ENCODE measurements at places on chromosomes 3 and 15.

GRCh38 chr3:118772547-118773011, 262.1 kb downstream of the IGSF11 start:
- no peak for DNase-seq

DNA sequence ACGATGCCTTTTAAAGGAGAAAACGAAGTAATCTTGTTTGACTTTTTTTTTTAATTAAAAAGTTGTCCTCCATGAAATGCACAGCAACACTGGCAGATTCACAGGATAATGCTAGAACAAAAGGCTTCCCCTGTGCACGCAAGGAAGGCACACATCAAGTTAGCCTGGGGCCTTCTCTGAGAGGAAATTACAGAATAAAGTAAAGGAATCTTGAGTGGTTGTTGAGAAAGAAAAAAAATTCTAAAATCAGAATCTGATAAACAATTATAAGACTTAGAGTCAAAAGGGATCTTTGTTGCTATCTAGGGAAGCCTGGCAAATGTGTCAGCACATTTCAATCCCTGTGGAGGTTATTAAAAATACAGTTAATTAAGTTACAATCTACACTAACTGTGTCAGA, 946.0 kb downstream of the IGSF11 start:
- no peak for DNase-seq

DNA sequence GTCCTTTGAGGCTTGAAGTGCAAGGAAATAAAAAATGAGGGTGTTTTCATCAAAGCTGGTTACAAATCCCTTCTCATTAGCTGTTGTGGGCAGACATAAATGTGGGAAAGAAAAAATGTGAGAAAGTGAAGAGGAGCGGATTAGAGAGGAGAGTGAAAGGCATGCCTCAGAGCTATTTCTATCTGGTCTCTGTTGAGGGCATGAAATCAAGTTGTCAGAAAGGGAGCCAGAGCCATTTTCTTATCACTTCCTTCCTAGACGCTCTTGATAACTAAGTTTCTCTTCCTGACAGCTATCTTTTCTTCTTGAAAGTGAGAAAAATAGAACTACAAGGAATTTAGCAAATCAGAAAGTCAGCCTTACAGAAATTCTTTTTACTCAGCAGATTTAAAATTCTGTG, 20.8 kb upstream of the CAPN3 start:
- no peak for DNase-seq

DNA sequence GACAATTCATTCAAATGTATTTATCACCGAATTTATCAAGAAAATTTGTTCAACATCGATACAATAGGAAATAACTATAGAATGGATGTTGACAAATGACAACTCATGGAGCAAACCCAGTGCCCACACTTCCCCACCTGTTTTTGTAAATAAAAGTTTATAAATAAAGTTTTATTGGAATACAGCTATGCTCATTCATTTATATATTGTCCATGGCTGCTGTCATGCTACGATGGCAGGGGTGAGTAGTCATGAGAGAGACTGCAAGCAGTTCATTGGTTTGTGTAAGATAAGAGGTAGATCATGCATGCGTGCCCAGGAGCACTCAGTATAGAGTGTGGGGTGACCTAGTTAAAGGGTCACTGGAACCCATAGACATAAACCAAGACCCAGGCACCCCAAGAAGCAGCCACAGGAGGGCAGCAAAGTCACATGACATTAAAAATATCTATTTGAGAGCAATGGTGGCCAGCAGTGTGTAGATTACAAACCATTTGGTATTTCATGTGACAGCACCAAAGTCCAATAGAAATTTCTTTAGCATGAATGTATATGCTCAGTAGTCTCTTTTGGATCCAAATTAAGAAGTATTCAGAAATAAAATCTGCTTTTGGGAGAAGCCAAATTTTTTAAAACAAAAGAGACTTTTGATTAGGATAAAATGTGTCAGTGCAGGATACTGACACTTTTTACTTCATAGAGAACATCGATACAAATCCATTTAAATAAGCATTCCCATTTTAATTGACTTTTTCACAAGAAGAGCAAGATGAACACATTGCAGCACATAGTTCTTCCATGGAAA, 794.8 kb downstream of the MCTP2 start:
- DNase-seq: no peak

- DNase-seq: no peak
Measured at GRCh38 chr15:74504418-74504817, 36.6 kb upstream of the ARID3B start.

DNA sequence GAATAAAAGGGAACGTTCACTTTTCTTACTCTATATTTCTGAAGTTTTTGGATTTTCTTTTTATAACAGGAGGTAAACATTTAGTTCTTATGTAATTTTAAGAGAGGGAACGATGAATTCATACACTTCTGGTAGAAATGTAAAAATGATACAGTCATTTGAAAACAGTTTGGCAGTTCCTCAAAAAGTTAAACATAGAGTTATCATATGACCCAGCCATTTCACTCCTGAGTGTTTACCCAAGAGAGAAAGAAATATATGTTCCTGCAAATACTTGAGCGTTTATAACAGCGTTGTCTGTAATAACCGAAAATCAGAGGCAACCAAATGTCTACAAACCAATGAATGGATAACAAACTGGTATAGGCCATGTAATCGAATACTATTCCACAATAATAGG, 20.8 kb upstream of the CCR9 start:
- DNase-seq: no peak

- DNase-seq: no peak
Measured at GRCh38 chr3:133999891-134000685, 29.6 kb downstream of the SLCO2A1 start.

DNA sequence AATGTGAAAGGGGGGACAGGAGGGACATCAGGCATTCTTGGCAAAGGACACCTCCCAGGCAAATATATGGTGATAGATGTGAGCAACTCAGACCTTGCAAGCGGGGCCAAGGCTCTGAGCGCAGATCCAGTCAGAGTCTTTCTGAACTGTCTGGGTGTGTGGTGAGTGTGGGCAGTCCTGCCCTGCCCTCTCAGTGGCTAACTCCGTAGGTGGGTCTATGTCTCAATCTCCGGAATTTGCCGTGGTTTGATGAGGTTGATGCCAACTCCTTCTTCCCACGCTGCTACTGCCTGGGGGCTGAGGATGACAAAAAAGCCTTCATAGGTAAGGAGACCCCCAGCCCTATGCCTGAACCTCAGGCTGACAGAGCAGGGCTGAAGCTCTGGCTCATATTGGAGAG, 7.4 kb downstream of the TTLL3 start:
- no peak for DNase-seq

GRCh38 chr15:71595846-71596553, 214.4 kb upstream of the NR2E3 start:
- DNase-seq: no peak

- DNase-seq: no peak
Measured at GRCh38 chr15:76161153-76162035, 101.6 kb downstream of the TMEM266 start.

DNA sequence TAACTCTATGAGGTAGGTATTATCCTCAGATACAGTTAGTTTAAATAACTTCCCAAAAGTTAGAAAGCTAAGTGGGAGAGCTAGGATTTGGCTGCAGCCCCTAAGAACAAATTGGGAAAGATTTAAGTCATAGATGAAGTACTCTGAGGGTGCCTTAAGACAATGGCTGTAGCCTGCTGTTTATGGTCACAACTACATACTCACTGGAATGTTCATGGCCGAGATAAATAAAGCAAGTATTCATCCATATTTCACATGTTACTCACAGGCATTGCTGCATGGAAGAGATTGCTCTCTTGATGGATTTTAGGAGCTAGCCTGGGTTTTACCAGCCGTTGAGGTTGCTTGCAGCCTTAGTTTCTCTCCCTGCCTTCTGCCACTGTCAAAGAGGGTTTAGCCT, 145.0 kb downstream of the CMSS1 start:
- no peak for DNase-seq

DNA sequence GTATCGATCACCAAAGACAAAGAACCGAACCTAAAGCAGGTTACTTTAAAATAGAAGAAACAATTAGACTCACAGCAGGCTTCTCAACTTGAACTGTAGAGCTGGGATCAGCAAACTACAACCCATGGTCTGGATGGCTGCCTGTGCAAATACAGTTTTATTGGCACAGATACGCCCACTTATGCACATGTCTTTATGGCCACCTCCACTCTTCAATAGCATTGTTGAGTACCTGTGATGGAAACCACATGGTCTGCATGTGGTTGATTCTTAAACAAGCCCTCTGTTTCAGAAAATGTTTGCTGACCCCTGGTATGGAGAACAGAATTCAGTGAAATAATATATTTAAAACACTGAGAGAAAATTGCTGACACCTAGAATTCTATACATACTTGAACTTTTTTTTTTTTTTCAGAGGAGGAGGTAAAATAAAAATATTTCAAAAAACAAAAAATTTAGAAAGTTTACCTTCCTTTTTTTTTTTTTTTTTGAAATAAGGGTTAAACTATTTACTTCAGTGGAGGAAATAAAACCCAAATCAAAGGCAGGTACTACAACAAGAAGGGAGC, 263.8 kb upstream of the ATP10A start:
- no peak for DNase-seq

DNA sequence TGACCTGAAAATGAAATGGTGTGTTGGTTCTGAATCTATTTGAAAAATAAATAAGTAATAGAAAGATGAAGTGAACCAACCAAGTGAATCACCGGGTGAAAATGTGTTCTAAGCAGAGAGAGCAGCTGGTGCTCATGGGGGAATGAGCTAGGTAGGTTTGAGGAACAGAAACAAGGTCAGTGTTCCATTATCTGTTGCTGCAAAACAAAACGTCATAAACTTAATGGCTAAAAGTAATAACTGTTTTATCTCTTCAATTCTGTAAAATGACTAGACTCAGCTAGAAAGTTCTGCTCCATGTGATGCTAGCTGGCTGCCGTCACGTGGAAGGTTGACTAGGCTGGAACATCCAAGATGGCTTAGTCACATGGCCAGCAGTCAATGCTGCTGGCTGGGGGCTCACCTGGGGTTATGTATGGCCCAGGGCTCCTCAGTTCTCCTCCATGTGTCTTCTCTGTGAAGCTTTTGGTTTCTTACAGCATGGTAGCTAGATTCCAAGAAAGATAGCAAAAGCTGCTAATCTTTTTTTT, 13.3 kb upstream of the SH3BP5 start:
- DNase-seq: no peak

DNA sequence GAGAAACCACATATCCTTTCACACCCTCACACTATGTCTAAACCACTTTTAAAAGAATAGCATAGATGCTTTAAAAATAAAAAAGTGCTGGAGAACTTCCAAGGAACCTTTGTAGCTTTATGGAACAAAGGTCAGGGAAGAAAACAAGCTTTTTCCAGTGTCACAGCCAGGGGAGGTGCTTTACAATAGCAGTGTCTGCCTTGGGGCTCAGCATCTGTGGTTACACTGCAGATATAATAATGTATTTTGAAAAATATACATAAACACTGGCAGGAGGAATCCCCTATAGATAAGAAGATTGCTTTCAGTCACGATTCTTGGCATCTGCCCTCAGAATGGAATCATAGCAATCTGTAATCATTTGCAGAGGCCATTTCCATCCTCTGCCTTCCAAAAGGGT, 362.4 kb upstream of the LRRC3B start:
- no peak for DNase-seq

DNA sequence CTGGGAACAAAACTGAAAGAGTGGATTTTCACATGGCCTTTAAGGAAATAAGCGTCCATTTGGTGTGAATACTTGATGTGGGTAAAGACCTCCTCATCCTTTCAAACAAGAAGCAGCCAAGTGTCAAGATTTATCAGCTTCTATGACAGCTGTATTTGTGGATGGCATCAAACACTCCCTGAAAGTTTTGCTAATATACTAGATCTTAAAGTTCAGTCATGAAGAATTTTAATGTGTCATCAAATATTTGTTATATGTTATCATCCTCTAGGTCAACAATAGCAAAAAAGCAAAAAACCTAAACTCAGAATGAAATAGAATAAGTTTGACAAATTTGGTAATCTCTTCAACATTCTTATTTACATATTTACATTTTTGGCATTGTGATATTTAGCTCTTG, 29.1 kb upstream of the LYSMD4 start:
- DNase-seq: no peak

Measured in NCI-H446 (cell line).